CD4-positive, alpha-beta T cell treated with Interleukin-12 subunit alpha and Interleukin-12 subunit beta, for 1 hour (primary cell): ENCODE measurements at places on chromosomes 4 and X.

DNA sequence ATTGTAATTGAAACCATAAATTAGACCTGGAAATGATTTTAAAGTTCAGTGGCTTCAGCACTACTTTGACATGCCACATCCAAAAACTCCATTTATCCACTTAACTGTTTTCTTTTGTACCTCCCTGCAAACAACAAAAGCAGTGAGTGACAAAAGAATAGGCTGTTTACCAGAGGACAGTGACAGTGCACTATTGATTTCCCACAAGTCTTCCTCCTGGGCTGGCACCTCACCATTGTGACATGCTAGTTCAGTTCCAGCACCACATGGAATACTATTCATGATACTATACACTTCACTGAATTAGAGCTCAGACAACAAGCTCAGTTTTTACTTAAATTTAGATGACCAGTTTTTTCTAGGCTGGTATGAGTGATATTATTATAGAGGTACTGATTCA, 29.3 kb downstream of the MOSPD2 start:
- DNase-seq: no peak

- peak; percentile 39 for DNase-seq
Observed at GRCh38 chr4:88605736-88606135, 13.5 kb downstream of the HERC3 start.

DNA sequence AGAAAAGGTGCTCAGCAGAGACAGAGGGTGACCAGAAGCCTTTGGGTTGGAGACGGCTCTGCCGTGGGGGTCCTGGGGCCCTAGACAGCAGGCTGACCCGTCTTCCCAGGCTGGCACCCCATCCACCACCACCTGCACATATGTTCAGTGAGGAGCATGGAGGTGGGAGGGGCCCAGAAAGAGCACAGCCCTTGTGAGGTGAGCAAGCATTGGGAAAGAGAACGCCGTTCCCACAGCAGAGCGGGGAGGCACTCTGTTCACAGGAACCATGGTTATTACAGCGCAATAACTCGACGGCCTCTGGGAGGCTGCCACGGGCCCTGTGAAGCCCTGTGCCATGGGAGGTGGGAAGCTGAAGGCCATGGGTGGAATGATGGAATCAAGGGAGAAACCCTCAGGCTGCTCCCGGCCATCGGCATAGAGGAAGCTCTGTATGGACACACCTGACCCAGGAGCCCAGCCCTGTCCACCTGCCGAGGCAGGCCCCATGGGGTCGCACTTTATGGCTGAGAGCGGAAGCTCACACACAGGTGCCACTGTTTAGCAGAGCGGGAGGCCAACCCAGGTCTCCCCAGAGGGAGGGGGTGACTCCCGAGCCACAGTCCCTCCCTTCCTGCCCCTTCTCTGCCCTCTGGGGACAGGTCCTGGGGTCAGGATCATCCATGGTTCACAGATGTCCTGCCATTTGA, 93.5 kb upstream of the AFAP1 start:
- no peak for DNase-seq

DNA sequence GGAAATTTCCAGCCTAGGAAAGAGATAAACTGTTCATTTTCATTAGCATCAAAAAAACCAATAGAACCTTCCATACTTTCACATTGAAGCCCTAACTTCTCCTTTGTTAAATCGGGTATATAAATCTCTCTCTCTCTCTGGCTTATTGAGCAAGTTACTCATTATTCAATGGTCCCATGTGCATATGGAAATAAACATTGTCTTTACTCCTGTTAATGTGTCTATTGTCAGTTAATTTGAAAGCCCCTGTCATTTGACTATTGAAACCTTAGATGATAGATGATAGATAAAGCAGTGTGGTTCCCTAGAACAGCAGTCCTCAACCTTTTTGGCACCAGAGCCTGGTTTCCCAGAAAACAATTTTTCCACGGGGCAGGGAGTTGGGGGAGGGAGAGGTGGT, 46.8 kb downstream of the CENPVL3 start:
- DNase-seq: no peak

DNA sequence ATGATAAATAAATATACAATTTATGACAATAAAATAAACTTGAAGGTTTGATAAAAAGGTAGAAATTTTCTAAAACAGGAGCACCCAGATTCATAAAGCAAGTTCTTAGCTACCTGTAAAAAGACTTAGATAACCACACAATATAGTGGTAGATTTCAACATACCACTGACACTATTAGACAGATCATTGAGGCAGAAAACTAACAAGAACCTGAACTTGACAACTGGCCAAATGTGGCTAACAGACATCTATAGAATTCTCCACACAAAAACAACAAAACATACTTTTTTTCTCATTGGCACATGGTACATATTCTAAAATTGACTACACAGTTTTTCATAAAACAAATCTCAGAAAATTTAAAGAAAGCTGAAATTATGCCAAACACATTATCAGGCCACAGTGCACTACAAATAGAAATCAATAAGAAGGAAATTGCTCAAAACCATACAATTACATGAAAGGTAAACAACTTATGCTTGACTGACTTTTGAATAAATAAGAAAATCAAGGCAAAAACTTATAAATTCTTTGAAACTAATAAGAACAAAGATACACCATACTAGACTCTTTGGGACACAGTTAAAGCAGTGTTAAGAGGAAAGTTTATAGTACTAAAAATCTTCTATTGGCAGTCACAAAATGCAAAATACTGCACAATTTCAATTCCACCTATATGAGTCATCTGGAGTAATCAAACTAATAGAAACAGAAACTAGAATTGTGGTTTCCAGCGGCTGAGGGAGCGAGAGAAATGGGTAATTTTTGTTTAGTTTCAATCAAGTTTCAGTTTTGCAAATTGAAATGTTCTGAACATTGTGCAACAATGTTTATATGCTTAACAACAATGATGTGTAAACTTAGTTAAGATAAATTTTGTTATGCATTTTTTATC, 925.6 kb downstream of the SH3BGRL start:
- DNase-seq: peak; percentile 36
